ENCODE measurements at places on chromosomes 4 and X.

DNA sequence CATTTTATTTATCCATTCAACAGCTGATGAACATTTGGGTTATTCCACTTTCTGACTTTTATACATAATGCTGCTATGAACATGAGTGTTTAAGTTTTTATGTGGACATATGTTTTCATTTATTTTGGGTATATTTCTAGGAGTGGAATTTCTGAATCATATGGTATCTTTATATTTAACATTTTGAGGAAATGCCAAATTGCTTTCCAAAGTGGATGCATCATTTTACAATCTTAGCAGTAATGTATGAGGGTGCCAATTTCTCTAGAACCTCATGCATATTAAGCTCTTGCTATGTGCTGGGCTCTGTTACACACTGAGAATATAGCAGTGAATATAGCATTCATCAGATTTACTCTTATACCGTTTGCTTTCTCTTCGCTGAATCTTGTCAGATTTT is 983.7 kb downstream of the STIM2 start:
- no peak for DNase-seq

DNA sequence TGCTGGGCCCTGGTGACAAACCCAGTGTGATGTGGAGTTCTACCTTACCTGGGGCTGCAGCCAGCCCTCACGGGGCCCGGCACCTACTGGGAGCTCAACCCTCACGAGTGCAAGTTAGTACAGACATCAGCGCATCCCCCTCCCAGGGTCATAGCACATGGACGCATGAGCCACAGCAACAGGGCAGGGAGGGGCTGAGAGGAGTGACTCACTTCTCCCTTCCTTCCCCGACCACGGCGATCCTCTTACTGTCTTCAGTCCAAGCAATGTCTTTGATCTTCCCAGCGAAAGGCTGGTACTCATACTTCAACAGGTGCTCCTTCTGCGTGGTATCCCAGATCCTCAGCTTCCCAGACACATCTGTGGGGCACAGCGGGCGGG is 17.8 kb downstream of the WDR1 start:
- DNase-seq = no peak

- no peak for DNase-seq
Measured at GRCh38 chrX:13700380-13700779, 11.5 kb downstream of the RAB9A start.

GRCh38 chr4:140242357-140243277 is 88.6 kb upstream of the MAML3 start:
- no peak for DNase-seq

- no peak for DNase-seq
Measured at GRCh38 chr4:153904011-153904410, 115.1 kb upstream of the SFRP2 start.

GRCh38 chr4:168759959-168760527 is 250.0 kb downstream of the CBR4 start:
- no peak for DNase-seq

GRCh38 chr4:169715826-169716225 is 41.9 kb downstream of the HPF1 start:
- DNase-seq = no peak

DNA sequence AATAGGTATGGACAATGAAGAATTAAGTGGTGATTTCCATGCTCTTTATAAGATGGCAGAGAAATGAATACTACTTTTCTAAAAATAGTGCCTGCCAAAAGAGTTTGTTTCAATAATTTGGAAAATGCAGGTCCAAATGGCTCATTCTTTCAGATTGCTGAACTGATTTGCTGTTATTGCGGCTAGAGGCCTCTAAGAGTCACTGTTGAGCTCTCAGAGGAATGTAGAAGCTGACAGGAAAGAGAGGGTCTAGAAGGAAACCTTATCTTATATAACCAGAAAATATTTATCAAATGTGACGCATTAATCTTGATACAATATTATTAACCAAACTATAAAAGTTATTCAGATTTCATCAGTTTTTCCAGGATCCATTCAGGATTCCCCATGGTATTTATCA is 65.7 kb upstream of the PAGE1 start:
- no peak for DNase-seq

GRCh38 chrX:123740006-123740405 is 7.2 kb upstream of the THOC2 start:
- DNase-seq = no peak

- no peak for DNase-seq
Measured at GRCh38 chr4:3729188-3729881, 36.9 kb upstream of the ADRA2C start.

DNA sequence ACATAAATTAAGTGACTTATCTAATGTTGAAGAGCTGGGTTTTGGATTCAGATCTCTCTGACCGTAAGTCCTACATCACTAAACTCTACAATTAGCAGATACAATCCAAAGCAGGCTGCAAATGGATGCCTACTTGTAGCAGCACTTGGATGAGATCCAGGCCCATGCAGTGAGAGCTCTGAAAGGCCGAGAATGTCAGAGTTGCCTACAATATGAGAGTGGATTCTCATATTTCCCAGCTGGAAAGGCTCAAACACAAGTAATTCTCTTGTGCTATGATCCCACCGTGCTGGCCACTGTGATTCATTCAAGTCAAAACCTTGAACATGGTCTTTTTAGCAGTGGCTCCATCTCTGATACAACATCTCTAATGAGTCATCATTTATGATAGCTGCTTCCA is 125.4 kb upstream of the CHRDL1 start:
- no peak for DNase-seq

DNA sequence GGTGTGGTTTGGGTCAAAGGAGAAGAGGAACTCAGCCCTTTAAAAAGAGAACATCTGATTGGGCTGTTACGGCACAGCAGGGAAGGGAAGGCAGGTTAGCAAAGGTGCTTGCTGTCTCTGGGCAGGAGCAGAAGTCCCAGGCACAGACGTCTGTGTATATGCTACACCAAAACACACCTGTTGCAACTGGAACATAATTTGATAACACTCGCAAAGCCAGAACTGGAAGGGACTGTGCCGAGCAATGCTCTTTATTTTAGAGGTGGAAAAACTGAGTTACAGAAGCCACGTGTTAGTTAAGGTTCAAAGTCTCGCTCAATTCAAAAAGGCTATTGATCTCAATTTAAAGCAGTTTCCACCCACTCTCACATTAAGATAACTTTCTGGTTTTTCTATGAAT is 2.2 kb upstream of the FAM114A1 start:
- no peak for DNase-seq

GRCh38 chr4:84957514-84958420 is 8.7 kb downstream of the WDFY3 start:
- DNase-seq = no peak

DNA sequence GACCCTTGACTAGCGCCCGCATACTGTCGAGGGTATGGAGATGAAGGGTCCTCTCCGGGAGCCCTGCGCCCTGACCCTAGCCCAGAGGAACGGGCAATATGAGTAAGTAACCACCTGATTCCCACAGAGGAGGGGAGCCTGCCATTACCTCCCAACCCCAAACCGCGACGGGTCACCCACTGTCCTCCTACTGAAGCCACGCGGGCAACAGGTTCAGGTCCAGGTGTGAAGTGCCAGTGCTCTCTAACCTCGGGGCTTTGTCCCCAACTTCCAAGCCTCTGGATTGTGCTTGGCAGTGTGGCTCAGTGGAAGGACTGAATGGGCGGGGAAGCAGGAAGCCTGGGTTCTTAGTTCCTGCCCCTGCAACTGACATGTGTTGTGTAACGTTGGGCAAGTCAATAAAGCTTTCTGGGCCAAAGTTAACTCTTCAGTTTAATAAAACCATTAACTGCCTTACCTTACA is 694 bp downstream of the OCRL start:
- no peak for DNase-seq

GRCh38 chrX:78106651-78106986 is 2.6 kb downstream of the PGK1 start:
- DNase-seq = no peak

- DNase-seq = no peak
Measured at GRCh38 chr4:7338876-7339623, 95.7 kb downstream of the PSAPL1 start.

- no peak for DNase-seq
Measured at GRCh38 chrX:72330131-72330530, 24.4 kb upstream of the CITED1 start.

DNA sequence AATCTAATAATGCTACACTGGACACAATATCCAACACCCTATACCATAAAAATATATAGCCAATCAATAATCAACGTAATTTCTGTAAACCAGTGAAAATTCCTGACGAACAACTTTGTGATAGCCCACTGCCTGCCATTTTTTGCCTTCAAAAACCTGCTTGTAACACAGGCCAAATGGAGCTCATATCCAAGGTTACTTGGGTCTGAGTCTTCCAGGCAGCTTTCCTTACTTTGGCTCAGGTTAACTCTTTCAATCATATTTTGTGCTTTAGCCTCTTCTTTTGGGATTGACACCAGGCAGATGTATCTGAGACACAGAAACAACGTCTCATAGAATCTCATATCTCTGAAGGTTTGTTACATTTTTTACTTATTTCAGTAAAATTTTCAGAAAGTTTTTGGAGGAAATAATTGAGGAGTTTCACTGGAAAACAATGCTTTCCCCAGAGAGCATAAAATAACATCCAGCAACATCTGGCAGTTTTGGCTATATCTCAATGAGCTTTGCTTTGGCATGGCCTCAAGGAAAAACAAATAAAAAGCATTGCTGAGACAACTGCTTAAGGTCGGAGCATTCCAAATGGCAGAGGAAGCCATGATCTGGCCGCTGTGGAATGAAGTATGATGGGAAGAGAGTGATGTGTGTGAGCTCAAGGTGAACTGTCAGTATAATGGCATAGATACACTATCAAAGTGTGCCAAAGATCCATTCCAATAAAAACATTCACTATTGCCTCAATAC is 162.9 kb upstream of the SPIN4 start:
- no peak for DNase-seq

- DNase-seq = no peak
Measured at GRCh38 chr4:101331017-101331416, 16.3 kb downstream of the PPP3CA start.

DNA sequence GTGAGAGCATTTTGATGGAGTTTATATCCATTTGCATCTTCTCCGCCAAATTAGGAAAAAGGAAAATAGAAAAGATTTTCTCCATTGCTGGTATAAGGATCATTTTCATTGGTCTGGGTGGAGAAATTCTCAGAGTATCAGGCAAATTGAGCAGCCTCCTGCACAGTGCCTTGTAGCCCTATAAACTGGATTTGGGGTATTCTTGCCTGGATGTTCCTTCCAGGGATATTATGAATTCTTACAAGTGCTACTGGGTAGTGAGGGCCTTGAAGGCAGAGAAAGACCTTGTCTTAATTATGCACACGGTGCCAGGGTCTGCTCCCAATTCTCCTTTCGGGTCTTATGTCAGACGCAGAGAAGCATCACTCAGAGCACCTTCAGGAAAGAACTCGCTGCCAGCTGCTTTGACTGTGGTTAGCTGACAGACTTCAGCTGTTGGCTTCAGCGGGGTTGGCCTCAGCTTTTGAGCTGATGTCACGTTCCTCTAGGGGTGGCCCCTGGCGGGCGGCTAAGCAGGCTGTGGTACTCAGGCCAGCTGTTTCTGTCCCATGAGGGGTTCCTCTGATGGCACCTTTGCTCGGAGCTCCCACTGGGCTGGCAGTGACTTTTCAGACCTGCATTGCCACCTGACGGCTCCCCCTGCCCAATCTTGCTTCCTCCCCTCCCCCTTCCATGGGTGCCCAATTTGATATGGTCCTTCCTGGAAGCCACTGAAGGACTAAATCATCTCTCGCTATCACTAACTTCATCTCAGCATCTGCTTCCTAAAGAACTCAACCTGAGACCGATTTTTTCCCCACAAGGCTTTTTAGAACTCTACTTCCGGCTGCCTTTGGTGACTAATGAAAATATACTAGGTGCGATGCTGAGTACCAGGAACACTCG is 519.5 kb downstream of the BCOR start:
- no peak for DNase-seq

GRCh38 chr4:156968479-156968984 is 3.1 kb downstream of the PDGFC start:
- no peak for DNase-seq

DNA sequence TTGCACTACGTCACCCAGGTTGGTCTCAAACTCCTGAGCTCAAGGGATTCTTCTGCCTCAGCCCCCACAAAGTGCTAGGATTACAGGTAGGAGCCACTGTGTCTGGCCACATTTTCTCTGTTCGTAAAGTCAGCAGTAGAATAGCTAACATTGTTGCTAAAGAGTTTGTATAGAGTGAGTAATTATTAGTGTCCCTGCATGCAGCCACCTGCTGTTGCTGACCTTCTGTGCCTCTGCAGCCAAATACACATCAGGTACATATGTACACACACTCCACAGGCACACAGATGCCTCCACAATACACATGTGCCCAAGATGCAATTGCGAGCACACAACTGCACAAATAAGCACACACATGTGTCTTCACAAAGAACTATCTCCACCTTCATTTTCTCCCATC is 10.9 kb downstream of the DRD5 start:
- no peak for DNase-seq

- no peak for DNase-seq
Measured at GRCh38 chr4:79854856-79855502, 218.1 kb downstream of the ANTXR2 start.

- DNase-seq = no peak
Measured at GRCh38 chrX:119753639-119754257, 4.6 kb upstream of the SOWAHD start.

DNA sequence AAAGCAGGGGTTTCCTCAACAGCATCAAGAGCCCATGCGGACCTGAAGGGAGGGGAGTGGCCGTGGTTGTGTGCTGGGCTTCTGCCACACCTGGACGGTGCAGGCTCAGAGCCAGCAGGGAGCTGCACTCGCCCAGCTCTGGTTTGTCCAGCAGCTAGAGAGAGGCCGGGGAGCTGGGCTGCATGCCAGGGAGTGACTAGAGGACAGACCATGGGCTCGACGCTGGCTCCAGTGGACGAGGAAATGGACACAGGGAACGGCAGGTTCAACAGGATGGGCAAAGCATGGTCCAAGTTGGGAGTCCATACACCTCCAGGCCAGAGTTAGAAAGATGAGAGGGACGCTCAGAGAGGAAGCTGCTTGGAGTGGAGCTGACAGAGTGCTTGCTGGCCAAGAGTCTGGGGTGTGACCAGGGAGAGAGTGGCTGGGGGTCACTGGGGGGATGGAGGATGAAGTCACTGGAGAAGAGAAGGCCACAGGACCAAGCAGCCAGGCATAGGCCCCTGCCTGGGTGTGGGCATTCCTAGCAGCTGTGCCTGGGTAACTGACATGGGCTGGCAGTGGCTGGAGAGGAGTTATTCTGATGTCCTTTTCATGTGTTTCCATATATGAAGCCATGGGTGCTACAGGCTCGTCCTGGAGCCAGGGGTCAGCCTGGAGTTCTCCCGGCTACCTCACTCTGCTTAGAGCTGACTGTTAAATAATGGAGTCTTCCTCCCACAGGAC is 42.8 kb downstream of the HTT-AS start:
- DNase-seq = no peak

All from vagina (tissue), 2 donors.